Panc1 (cell line): ENCODE measurements at places on chromosomes 7 and 10.

DNA sequence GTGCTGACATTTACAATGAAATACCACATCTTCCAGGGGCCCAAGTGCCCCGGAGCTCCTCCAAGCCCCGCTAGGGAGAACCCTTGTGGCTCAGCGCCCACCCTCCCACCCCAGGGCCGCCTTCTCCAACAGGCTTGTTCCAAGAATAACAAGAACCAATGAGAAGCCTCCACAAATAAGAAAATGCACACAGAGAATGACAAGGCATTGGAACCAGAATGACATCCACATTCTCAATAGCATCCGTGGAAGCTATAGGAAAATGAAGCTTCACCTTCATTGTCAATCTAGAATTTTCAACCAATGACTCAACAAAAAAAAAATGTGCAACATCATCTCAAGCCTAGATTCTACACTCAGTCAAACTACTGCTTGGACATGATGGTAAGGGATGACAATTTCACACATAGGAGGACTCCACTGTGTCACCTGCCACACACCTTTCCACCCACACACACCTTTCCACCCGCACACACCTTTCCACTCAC is 50.4 kb upstream of the PPP2R2D start:
- no peak for DNase-seq

GRCh38 chr7:155922067-155922816 is 110.0 kb upstream of the SHH start:
- no peak for DNase-seq

DNA sequence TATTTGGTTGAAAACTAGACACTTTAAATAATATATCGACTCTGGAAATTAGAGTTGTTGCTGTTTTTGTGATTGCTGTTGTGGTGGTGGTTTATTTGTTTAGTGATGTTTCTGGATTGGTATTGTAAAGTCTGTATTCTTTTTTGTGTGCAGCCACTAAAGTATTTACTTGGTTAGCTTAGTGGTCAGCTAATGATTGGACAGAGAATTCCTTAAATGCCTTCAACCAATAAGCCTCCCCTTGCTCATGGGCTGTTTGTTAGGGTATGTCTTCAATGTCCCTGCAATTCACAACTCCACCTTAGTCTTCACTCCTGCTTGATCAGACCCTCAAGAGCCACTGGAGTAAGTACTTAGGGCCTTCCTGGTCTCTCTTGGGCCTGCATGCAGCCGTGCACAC is 71.0 kb downstream of the PAXIP1 start:
- DNase-seq = no peak

GRCh38 chr7:12821746-12822145 is 134.3 kb downstream of the ARL4A start:
- DNase-seq = no peak

DNA sequence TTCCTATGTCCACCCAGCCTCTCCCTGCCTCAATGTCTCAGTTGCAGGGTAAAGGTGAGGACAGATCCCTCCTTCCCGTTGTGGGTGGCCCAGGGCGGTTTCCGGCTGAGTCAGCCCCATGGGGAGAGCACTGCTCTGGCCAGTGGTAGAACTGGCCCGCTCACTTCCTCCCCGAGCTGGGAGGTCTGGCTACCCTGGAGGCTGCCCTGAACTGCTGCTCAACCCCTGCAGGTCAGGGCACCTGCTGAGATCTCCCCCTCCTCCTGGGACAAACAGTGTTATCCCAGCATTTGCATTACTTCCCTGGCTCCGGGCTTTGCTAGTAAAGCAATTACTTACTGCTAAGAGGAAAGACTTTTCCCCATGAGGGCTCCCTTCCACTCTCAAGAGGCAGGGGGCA is 21.4 kb upstream of the IMPDH1 start:
- no peak for DNase-seq

DNA sequence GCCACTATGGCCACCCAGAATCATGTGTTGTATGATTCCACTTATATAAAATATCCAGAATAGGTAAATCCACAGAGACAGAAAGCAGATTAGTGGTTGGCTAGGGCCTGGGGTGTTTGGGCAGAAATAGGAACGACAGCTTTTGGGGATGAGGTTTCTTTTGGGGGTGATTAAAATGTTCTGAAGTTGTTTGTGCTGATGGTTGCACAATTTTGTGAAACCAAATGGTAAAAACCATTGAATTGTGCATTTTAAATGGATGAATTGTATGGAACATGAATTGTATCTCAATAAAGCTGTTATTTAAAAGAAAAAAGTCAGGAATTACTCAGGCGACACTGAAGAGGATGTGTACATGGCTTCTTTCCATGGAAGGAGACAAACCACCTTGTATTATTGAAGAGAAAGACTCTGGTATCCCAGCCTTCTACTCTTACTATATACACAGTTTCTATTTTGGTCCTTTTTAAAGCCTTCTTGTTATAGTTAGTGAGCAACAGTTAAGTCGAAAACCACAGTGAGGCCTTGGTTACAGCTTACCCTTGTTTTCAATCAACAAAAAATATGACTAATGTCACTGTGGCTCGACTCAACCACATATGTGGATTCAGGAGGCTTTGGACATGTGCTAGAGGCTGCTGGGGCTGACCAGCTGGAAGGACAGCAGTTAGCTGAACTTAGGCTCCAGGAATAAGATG is 57.1 kb upstream of the KMT2E start:
- peak; percentile 45 for DNase-seq

- DNase-seq = no peak
These were observed 412.0 kb downstream of the CNTNAP2 start for GRCh38 chr7:146528581-146528980.

DNA sequence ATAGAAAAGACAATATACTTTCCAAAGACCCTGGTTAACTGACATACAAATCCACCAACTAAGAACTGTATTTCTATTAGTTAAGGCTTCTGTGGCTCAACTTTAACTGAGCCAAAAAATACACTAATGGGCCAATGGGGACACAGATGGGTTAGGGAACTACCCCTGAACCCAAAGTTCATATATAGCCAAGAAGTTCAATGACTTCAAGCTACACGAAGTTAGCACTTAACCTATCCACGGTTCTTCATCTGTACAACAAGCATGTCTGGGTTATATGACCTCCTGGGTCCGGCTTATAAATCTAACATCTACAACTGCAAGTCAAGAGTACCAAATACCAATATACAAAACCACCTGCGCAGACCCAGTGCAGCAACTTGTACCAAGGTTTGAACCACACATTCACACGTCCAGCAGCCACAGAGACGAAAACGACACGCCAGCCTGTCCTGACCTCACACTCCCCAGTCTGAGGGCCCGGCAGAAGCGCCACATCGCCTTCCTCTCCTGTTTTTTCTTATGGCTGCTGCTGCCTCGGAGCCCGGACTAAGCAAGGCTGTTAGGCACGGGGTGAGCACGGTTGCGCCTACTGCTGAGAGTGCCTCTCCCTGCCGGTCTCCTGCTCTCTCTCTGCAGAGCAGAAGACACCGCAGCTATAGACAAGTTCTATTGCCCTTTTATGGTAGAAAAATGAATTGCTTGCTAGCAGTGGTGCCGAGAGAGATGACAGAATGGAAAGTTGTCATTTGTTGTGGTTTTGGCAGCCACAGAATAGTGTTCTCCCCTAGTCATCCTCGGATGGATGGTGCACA is 86.3 kb downstream of the RNF216 start:
- no peak for DNase-seq

- no peak for DNase-seq
These were observed 6.5 kb upstream of the TSPAN14 start for GRCh38 chr10:80447436-80448190.

- DNase-seq = no peak
These were observed 55.0 kb downstream of the COL13A1 start for GRCh38 chr10:69856601-69857166.

DNA sequence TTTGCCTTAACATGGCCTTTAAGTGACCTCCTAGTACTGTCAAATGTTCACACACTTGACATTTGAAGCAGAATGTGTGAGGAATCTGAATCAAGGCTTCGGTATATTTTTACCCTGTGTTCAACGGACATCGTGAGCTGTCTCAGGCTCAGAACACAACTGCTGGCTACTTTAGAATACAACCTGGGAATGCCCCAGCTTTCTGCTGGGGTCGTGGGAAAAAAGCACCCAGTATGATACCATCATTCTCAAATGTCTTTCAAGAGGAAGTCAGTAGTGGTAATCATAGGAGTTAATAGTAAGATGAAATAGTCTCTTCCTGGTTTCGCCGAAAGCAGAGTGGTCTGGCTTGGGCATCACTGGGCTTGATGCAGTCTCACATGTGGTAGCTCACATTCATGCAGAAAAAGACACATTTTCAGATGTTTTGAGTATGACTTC is 67.2 kb downstream of the CREB5 start:
- DNase-seq = no peak

GRCh38 chr10:29392376-29393021 is 103.6 kb downstream of the LYZL1 start:
- DNase-seq = no peak

DNA sequence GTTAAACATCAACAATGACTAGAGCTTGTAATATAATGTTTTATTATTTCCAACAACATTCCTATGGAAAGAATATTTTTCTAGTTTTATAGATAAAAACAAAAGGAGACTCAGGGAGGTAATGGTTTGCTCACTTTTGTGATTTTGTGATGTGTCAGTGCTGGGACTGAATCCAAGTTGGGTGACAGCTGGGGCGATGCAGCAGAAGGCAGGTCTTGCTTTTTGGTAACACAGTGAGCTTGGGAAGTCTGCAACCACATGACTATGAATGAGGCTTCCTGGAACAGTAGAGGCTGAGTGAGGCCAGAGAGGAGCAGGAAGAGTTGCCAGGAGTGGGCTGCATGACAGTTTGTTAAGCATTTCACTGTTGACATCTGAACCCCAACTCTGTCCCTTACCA is 4.9 kb upstream of the YKT6 start:
- DNase-seq = no peak
